ENCODE measurements at places on chromosomes 5 and 9. TPM values are rescaled to one million over a fixed set of nuclear protein-coding genes. Genes with fewer than 3 reads are reported as not detected.
A peak's percentile ranks its signal among the peaks of the same experiment; 100 is the strongest.

Gene PCDHGC4
- total RNA-seq = 0.10 TPM

Gene UNC5A
- 1.6 TPM for total RNA-seq

Gene PALM2AKAP2
- 2.1 TPM for total RNA-seq

Gene GPR21
- total RNA-seq = not detected

DNA sequence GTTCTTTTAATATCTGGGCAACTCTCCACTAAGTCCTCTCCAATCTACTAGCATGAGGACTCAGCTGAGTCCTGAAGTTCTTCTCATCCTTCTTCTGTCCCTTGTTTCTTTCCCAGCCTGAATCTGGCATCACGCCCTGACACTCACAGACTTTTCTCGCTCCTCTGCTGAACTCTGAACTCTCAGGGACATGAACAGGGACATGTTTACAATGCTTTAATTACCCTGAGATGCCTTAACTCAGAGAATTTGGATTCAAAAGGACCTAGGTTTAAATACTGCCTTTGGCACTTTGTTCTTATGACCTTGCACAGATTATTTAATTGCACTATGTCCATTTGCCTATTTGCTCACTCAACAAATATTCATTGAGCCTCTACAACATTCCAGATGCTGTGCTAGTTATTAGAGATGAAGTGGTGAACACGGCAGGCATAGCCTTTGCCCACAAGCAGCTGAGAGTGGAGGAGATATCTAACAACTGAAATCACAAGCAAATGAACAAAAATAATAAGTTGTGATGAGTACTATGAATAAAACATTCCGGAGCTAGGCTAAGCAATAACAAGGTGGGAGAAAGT, 106.0 kb downstream of the ADRB2 start:
- DNase-seq = no peak

- DNase-seq = no peak
Measured at GRCh38 chr5:84059672-84060071, 325.0 kb downstream of the EDIL3 start.

DNA sequence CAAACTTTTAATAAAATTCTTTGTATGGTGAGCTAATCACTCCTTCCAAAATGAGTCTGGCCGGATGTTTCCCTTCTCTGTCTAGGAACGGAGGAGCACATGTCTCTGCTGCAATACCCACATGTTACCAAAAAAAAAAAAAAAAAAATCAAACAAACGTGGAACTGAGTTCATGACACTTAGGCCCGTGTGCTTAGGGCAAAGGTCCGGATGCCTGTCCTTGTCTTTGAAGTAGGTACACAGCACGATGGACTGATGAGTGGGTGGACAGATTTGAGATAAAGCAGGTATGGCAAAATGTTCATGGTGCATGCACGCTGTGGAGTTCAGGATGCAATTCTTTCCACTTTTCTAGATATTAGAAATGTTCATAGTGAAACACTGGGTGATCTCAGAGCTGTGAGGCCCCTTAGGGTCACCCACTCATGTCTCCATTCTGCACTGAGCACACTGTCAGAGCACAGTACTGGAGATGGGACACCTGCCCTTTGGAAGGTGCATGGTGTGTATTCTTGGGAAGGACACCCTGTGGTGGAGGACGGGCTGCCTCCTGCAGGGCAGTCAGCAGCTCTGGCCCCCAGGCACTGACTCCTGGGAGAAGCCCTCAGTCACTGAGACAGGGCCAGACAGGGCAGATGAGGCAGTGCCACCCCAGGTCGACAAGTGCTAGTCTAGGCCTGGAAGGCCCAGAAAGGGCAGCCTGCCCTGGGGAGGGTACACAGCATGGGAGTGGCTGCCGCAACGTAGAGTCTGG, 43.6 kb downstream of the GADD45G start:
- no peak for DNase-seq

DNA sequence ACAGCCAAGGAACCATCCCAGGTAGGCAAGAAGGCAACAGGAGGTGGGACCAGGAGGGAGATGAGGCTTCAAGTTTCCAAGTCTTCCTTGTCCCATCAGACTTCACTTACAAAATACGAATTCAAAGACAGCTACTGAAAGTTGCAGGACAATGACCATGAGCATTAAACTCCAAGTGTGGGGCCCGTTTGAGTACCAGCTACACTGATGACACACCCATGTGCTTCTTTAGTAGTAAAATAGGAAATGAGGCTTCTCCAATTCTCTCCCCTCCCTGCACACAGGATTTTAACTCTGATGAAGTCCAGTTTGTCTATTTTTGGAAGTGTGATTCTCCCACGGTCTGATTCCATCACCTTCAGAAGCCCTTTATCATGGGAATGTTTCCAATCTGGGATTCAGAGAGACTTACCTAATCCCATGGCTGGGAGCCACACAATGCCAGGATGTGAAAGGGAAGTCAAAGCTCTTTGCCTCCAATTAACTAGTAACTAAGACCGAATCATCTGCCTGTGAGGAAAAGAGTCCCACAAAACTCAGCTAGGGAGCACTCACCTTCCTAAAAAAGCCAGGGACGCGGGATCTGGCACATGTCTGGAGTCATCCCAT, 222.8 kb upstream of the MSX2 start:
- DNase-seq = peak; percentile 57

GRCh38 chr5:134113902-134114875, at the start of gene TCF7:
TSS of gene TCF7 (plus strand) at chr5:134114681. CDS start at chr5:134114907, 226 bp downstream.
- DNase-seq = peak; percentile 64

GRCh38 chr5:91137647-91138046, 245.5 kb downstream of the ARRDC3 start:
- no peak for DNase-seq

- DNase-seq = no peak
Measured at GRCh38 chr9:17291766-17292165, 156.9 kb downstream of the CNTLN start.

DNA sequence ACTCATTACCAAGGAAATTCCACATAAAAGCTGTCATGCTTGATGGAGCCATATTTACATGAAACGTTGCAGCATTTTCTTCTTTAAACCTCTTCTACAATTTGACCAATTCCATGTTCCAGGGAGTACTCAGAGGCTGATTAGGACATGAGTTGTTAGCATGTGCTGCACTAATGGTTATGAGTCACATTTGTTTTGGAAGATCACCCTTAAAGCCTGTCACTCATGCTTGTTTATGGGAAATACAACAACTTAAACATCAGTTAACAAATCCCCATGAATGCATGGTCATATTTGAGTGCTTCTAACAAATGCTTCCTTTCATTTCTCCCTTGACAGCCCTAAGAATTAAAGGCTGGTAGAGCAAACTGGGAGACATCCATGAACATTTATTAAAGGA, 156.1 kb downstream of the GHR start:
- DNase-seq = no peak

GRCh38 chr5:58760222-58760621, 177.3 kb downstream of the RAB3C start:
- DNase-seq = no peak

DNA sequence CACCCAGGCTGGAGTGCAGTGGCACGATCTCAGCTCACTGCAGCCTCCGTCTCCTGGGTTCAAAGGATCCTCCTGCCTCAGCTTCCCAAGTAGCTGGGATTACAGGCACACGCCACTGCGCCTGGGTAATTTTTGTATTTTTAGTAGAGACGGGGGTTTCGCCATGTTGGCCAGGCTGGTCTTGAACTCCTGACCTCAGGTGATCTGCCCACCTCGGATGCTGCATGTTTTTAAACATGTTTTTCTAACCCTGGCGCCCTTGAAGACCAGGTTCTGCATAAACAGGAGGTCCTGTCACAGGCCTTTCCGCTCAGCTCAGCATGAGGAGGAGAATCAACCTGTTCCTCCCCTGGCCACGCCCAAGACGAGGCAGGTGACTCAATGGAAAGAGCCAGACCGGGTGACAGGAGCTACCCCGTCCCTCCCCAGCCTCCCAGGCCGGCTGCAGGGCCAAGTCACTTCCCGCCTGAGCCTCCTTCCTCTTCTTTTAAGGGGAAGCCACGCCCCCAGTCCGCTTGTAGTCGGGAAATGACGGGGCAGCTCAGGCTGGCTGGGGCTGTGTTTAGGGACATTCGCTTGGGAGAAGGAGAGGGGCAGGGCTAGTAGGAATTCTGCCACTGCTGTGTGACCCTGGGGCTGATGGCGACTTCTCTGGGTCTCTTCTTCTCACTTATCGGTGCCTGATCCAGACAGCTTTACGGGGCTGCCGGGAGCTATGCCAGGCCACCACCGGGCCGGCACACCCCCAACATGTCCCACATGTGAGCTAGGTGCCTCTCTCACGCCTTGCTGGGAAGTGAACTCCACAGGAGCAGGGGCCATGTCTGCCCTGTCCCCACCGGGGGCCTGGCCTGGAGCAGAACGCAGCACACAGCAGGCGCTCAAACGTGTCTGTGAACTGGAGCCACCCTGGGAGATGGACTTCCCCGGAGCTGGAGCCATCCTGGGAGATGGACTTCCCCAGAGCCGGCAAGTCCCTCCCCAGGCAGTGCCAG, 6.1 kb downstream of the NOTCH1 start:
- no peak for DNase-seq

Data from H4 (cell line).